Cortex of kidney (tissue), 1 donor: ENCODE measurements at places on chromosomes 5 and 9.

DNA sequence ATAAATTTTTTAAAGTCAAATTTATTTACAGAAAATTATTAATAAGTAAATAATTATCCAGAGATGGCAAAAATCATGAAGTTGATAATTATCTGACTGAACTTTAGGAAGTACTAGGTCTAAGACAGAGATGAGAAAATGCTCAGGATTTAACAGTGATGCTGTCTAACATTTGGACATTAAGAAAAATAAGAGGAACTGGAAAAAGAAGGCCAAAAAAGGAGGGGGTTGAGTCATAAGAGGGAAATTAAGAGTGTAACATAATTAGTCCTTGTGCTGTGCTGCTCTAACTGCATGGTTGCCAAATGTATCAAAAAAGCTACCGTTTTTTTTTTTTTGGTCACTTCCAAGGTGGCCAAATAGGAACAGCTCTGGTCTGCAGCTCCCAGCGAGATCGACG is 35.4 kb upstream of the TUT7 start:
- DNase-seq = no peak

DNA sequence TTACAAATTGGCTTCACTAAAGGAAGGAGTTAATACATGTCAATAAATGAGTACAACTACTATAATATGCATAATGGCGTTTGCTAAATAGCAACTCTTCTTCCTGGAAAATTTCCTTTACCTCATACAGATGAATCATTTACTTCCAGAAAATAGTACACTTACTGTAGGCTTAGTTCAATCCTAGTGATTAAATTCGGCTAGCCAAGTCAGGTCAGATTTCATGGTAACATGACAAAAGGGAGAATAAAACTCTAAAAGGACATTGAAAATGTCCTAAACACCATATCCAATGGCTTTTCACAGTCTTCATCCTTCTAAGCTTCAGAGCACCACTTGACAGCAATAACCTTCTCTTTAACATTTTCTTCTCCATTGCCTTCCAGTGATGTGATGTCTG is 42.1 kb upstream of the ZFAND5 start:
- no peak for DNase-seq

DNA sequence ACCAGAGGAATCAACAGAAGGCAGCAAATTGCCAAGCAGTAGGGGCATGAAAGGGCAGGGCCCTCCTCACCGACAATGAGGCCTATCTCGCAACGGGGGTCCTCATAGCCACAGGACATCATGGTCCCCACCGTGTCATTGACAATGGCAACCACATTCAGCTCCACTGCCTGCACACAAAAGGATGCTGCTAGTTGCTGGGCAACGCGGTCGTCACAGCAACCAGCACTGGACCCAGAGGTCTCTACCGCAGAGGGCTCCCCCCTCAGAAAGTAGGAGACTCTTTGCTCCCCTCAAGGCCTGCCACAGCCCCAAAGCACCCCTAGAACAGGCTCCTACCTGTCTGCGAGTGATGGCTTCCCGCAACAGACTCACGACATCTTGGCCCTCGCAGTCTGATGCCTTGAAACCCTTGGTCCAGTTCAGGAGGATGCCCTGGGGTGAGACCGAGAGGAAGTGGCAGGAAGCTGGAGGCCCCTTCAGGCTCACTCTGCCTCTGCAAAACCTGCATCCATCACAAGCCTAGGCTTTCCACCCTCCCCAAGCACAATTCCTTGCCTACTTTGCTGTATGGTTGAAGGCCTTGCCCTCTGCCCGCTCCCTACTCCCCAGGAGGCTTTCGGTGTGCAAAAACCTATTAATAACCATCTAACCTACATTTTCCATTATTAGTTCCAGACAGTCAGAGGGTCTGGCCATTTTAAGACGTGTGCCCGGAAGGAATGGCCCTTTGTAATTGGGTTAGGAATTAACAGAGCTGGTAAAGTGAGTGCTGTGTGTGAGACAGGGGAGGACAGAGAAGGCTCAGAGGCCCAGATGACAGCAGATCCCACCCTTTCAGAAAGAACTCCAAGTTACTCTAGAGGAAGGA is 15.2 kb downstream of the HK3 start:
- DNase-seq = no peak

DNA sequence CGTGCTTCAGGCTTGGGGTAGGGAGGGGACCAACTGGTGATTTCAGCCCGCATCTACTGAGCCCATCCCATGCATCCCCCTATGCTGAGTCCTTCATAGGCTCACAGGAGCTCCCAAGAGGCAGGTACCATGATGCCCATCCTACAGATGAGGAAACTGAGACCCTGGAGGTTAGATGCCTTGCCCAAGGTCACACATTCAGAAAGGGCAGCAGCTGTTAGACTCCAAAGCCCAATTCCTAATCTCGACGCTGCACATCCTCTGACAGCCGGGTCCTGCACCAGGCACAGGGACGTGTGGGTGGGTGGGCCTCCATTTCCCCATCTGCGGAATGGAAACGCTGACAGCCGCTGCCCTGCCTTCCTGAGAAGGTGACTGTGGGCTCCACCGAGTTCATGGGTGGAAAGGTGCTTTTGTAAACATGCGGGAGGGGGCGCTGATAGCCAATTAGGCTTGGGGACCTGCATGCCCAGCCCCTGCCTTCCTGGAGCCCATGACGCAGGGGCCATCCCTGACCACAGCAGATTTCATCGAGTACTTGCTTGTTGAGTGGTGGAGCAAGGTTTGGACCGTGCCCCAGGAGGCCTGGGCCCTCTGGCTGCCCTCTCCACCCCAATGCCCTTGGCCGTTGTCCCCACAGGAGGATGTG is 2.2 kb downstream of the DNM1 start:
- DNase-seq = no peak

DNA sequence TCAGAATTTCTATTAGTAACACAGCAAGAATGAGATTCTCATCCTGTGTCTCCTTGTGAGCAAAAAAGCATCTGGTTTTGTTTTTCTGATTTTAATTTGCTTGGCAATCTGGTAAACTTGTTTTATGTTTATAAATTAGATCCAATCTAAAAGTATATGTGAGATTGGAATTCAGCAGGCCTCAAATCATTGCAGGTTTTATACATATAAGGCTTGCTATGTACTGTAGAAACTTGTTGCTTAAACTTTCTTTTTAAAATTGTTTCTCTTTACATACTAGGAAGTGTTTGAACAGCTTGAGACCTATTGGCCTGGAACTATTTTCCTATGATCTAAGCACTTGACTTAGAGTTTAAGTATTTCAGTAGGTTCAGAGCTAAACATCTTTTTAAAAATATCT is 1037.8 kb downstream of the NR2F1-AS1 start:
- no peak for DNase-seq

DNA sequence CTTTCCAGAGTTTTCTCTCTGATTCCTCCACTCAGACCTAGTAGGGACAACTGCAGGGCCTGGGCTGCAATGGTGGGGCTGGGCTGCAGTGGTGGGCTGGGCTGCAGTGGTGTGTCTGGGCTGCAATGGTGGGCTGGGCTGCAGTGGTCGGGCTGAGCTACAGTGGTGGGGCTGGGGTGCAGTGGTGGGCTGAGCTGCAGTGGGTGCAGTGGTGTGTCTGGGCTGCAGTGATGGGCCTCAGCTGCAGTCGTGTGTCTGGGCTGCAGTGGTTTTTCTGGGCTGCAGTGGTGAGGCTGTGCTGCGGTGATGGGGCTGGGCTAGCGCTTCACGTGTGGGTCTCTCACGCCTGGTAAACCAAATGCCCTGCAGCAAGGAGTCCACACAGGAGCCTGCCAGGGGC is 27.4 kb downstream of the ABO start:
- no peak for DNase-seq

DNA sequence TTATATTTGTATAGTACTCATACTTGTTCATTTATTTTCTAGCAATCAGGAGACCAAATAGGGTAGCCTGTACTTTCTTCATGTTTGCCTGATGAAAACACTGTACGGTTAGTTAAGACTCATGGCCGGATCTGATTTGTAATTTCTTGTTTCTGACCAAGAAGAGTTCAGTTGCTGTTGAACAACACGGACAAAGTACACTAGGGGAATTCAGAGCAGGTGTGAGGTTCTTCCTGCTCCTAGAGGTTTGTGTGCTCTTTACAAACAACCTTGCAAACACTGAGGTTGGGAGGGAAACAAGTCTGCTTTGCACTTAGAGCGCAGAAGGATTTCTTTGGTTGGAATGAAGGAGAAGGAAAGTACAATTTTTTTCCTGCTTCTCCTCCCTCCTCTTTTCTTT is 69.7 kb downstream of the TRIO start:
- no peak for DNase-seq

- DNase-seq = no peak
Measured at GRCh38 chr5:83363886-83364275, 107.7 kb upstream of the VCAN start.

DNA sequence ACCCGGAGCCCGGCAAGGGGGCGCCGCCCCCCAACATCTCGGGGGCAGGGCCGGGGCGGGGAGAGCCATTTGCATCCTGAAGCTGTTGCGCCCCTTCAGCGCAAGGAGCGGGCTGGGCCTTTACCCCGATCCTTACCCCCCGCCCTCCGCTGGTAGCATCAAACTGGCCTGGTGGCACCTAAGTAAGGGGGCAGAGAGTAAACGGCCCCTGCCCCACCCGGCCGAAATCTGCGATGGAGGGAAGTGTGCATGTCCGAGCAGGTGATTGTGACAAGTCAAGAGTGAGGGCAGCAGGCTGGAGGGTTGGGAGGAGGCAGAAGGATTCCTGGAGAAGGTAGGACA is 101.2 kb downstream of the ESM1 start:
- no peak for DNase-seq

DNA sequence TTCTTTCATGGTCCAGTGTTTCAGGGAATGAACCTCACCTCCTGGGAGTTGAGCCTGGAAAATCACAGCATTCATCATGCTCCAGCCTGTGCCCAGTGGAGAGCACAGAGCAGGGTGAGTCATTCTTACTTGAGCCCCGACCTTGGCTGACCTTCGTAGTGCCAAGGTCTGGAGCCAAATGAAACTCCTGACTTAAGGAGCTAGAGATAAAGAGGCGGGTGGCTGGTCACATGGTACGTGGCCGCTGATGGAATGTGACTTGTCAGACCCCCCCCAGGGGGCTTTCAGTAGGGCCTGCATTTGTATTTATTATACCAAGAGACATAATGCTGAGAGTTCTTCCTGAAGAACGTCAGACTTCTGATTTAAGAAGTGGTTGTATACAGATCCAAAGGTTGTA is 15.0 kb upstream of the PIP5K1B start:
- DNase-seq = no peak

- no peak for DNase-seq
Measured at GRCh38 chr5:148063861-148064260, at the start of gene SPINK5. Gene SPINK5 (plus strand): TSS chr5:148063980. CDS start chr5:148064045, 65 bp downstream.

DNA sequence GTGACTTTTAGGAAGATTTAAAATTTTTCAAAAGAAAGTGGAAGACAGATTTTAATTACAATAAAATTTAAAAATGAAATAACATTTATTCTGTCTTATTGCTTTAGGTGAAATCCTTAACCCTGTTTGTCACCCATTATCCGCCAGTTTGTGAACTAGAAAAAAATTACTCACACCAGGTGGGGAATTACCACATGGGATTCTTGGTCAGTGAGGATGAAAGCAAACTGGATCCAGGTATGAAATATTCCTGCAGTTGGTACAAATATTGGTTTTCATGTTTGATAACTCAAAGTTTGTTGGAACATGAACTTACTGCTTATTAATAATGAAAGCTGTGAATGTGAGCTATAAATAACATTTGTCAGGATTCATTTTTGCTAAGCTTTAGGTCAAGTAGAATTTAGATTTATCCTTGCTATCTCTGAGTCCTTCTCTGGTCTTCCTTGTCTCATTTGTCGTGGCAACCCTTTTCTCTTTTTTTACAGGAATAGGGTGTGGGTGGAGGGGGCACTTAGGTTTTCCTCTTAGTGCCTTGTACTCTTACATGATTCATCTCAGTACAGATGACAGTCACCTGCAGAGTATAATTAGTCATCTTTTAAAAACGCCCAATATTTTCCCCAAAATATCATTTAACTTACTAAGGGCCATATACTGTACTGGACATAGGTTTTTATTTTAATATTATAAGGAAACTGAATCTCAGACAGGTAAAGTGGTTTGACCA is 95.3 kb upstream of the RASGRF2 start:
- no peak for DNase-seq

GRCh38 chr5:116037236-116037822 is 5.1 kb downstream of the ARL14EPL start:
- DNase-seq = no peak

- no peak for DNase-seq
Measured at GRCh38 chr5:1734908-1735289, 64.7 kb downstream of the MRPL36 start.

- no peak for DNase-seq
Measured at GRCh38 chr9:14303521-14303920, 10.4 kb downstream of the NFIB start.

DNA sequence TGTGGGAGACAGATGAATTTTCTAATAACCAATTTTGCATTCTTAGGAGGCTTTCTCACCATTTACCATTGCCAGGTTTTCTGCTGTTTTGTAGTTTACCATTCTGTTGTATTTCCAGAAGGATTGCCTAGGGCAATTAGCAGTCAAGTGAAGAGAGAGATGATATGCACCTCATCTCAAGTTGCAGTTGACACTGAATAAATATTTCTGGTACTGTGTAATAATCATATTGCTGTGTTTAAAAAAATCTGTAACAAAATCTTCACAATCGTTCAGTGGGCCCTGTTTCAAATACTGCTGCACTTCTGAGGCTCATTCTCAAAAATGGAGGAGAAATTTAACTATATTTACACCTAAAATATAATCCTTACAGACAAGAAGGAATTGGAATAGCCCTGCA is 706.1 kb upstream of the PTPRD start:
- DNase-seq = no peak

- no peak for DNase-seq
Measured at GRCh38 chr5:152400846-152401245, 4.2 kb downstream of the NMUR2 start.

DNA sequence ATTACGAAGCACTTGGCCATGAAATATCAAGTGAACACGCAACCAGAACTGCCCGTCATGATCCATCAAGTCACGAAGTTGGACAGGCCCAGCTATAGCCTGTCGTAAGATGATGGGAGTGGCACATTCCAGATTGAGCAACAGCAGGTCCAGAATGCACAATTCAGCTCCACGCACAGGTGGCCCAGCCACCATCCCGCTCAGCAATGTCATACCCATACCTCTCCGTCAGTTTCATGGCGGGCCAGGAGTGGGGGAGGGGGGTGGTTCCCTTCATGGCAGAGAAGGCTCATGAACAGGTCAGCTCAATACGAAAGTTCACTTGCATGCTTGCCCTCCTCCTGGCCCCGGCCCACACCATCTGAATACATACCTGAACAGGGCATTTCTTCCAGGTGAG is 34.9 kb downstream of the SMIM23 start:
- no peak for DNase-seq
